Activated CD4-positive, alpha-beta memory T cell treated with anti-CD3 and anti-CD28 coated beads for 36 hours (primary cell): ENCODE measurements at places on chromosomes 2 and 18. TPM values are rescaled to one million over a fixed set of nuclear protein-coding genes. Genes with fewer than 3 reads are reported as not detected.
A peak's percentile ranks its signal among the peaks of the same experiment; 100 is the strongest.

DNA sequence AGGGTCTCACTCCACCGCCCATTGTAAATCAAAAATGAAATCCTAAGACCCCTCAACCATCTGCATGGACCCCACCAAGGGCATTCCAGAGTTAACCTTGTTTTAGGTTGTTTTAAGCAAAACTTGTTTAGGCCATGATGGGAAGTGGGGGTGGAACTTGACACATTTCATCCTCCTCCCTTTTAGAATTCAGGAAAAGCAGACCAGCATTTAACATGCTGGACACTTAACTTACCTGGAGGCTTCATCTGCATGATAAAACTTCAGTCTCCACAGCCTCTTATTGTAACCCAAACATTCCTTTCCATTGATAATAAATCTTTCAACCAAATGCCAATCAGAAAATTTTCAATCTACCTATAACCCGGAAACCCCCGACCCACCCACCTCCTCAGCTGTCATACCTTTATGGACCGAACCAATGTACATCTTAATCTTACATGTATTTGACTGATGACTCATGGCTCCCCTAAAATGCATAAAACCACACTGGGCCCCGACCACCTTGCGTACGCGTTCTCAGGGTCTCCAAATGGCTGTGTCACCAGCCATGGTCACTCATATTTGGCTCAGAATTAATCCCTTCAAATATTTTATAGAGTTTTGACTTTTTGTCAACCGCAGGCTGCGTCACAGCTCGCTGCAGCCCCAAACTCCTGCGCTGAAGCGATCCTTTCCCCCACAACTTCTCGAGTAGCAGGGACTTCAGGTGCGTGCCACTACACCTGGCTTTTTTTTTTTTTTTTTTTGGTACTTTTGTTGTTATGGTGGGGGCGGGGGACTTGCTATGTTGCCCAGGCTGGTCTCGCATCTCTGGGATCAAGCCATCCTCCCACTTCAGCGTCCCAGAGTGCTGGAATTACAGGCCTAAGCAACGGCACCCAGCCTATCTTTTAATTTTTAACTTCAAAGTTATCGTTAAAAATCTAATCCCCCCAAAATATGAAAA is 917 bp downstream of the MPPE1 start:
- no peak for DNase-seq

DNA sequence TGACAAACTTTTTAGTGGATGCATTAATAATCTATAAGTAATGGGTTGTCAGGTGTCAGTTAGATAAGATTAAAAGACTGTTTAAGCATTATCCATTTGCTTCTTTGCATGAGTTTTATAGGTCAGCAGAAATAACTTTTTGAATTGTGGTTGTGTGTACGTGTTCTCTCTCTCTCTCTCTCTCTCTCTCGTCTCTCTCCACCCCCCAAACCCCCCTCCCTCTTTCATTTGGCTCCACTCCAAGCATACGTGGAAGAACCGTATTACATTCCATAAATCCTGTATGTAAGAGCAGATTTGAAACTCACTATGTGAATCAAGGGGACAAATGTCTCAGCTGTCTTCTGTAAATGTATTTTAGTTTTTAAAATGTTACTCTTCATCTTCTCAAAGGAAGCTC is 120.2 kb downstream of the MEIS1 start:
- DNase-seq: no peak

DNA sequence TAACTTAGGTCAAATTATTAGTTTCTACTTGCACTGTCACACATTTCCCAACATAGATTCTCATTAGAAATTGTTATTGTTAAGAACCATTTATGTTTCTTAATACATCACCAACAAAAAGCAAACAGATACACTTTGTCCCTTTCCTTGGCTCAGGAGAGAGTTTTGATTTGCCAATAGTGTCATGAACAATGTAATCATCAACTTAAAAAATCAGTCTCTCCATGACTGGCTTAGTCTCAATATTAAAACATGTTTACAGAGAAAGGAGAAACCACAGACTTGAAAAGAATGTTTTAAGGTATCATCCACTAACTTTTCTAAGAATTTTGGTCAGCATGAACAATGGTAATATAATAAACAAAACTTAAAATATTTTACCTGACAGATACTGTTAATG is 416.5 kb upstream of the KCNH7 start:
- no peak for DNase-seq

- peak; percentile 85 for DNase-seq
These were observed 25.2 kb downstream of the PSD4 start for GRCh38 chr2:113198790-113199612.

DNA sequence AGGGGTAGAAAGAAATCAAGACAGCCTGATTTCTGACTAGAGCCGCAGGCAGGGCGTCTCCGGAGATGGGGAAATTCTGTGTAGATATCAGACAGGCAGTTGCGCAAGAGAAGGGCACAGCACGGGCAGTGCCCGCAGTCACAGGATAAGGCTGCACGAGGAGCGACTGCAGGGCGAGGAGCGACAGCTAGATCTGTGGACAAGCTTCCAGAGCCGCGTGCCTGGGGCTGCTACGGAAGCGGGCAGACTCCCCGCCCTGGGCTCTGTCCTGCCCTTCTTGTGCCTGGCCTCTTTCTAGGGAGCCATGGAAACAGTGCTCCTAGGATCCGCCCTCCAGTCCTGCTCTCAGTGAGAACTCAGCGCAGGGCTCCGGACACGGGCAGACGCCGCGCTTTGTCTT is 12.6 kb downstream of the MC5R start:
- DNase-seq: no peak

- no peak for DNase-seq
These were observed 11.1 kb downstream of the NDUFV2 start for GRCh38 chr18:9113468-9114149.

GRCh38 chr2:128447538-128447995 is 128.9 kb upstream of the HS6ST1 start:
- no peak for DNase-seq

DNA sequence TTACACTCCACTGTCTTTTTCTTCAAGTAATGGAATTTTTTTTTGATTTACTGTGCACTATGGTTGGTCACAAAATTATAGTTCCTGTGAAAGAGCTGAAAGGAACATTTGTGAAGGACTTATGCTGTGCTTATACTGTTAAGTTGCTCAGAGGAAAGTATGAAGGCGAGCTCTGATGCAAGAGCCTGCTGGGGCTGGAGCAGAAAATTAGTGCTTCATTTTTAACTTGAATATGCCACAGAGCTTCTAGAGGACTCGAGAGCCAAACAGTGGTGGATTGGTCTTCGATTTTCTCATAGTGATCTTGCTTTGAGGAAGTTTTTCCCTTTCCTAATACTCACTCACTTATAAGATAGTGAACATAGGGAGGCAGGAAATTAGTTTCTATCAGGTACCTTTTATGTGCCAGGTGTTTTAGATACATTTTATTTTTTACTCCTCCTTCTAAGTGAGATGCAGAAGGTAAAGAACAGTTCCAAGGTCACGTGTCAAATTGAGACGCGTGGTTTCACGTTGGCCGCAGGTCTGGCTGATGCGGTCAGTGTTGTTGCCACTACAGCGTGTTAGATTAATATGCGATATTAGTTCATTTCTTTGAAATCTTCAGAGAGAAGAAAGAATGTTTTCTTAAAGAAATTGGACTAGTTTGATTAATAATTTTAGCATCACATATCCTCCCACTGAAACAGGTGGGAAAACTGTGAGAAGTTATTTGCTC is 20.2 kb downstream of the GATA6 start:
- no peak for DNase-seq

DNA sequence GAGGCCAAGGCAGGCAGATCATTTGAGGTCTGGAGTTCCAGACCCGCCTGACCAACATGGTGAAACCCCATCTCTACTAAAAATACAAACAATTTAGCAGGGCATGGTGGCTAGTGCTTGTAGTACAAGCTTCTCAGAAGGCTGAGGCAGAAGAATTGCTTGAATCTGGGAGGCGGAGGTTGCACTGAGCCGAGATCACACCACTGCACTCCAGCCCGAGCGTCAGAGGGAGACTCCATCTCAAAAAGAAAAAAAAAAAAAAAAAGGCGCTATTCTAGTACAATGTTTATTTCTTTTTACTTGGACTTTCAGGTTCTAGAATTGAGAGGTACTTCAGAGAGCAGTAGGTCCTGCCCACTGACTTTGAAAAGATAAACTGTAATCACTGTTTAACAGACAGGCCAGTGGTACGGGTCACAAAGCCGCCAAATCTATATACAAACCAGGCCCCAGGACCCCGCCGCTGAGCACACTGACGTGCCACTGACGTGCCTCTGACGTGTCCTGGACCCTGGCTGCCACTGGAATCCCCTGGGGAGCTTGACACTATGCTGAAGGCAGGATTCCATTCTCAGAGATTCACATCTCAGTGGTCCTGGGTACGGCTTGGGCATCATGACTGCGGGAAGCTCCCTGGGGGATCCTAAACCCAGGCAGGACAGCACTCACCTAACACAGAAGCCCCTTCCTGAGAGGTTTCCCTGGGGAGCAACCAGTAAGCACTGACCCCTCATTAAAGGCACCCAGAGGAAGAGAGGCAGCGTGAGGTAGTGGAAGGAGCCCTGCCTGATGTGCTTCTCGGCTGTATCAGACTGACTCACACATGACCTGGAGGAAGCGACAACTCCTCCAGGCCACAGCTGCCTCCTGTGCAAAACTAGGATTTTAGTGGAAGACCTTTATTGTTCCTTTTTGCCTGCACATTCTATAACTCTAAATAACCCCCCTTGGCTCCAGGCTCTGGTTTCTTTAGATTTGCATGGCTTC is 197.8 kb upstream of the MEIS1 start:
- no peak for DNase-seq

DNA sequence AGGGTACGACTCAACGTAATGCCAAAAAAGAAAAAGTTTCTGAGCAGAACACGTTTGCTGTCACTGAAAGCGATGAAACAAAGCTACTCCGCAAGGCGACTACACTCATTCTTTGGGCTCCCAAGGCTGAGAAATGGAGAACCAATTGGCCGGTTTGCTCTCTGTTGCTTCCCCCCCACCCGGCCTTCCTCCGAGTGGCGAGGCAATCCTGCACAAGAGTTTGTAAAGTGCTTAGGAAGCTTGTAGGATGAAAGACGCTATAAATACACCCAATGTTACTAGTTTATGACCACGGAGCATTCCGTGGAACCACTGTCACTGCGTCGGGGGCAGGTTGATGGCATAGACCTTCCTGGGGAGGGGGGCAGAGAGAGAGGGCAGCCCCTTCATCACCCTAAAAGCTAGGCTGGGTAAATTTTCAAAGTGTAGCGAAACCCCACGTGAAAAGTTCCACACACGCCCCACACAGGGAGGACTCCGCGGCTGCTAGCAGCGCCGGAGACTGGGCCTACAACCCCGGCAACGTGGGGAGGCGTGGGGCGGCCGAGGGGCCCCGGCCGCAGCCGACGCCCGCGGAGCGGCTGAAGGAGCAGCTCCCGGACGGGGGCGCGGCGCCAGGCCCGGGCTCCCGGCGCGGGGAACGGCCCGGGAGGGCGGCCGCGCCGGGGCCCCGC is 915 bp downstream of the CUL3 start:
- peak; percentile 35 for DNase-seq

GRCh38 chr18:72910045-72910444 is 42.3 kb upstream of the NETO1 start:
- no peak for DNase-seq

DNA sequence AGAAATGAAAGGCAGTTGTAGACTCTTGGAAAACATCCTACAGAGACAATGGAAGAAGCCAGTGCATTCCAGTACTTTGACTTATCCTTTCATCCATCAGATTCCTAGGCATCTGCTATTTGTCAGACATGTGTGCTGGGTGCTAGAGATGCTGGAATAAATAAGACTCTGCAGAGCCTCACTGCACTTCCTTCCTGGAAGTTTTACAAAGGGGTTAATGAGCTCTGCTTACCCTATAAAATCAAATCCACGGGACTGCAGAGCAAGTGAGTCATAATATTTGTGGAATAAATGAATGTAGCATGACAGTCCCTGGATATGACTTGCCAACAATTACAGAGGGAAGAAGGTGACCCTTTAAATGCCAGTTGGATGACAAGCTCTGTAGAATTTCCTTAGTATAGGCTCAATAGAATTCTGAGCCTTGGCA is 52.7 kb upstream of the NPAS2 start:
- DNase-seq: no peak

- no peak for DNase-seq
These were observed 72.8 kb upstream of the TMEFF2 start for GRCh38 chr2:192267484-192267883.

DNA sequence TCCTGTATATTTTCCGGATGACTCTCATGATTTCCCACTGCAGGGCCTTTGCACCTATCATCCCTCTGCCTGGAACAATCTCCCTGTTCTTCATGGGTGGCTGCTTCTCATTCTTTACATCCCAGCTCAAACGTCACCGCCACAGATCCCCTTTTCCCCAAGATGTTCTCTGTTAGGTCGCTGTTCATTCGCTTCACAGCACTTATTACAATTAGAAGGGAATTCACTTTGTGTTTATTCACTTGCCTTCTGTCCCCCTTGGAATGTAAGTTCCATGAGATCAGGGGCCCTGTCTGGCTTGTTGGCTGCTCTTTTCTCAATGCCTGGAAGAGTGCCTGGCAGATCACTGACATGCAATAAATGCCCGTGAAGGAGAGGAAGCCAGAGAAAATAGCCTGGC is 106.7 kb downstream of the FOXI3 start:
- no peak for DNase-seq

GRCh38 chr18:7336623-7337022 is 105.7 kb downstream of the LRRC30 start:
- DNase-seq: no peak

DNA sequence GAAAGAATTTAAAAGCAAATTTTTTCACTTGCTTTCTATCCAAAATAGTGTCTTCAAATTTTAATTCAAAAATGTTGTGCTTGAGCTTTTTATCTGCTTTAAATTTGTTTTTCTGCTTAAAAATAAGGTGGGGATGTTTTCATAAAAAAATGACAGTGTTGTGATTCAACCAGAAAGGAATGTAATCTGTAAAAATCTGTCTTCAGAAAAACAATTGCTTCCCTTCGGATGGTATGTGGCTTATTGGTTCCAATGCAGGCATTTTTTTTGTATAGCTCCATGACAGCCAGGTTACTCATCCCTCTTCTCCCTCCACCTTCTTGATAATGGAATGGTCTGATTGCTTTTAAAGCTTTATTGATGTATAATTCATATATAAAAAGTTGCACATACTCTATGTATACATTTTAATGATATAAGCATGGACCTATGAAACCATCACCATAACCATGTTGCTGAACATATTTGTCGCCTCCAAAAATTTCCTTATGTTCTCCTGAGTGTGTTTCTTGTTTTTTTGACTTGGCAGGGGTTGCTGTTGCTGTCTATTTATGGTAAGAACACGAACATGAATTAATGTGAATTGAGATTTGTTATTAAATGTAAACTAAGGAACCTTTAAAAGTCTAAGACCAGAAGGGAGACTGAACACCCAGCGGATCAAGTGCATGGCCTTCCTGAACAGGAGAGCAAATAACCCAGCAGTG is 363.7 kb upstream of the SPHKAP start:
- no peak for DNase-seq

FRZB gene
- total RNA-seq: not detected

SKA1 gene
- 44.2 TPM for total RNA-seq

POU3F3 gene
- total RNA-seq: not detected

LIMS4 gene
- 3.1 TPM for total RNA-seq

SLC14A1 gene
- 1.1 TPM for total RNA-seq

SCG2 gene
- not detected for total RNA-seq

DCDC2C gene
- not detected for total RNA-seq

MAPRE3 gene
- total RNA-seq: 4.4 TPM

CNRIP1 gene
- not detected for total RNA-seq
